ENCODE measurements at places on chromosomes 4 and X. TPM values are rescaled to one million over a fixed set of nuclear protein-coding genes. Genes with fewer than 3 reads are reported as not detected.

The GPRIN3 gene
- total RNA-seq = 8.9 TPM

The ABCE1 gene
- total RNA-seq = 41.7 TPM

The TRPC3 gene
- 3.0 TPM for total RNA-seq

The GPR173 gene
- total RNA-seq = 9.4 TPM

The LGI2 gene
- total RNA-seq = 0.18 TPM

GRCh38 chr4:171650543-171650942 lies 162.7 kb upstream of the GALNTL6 start:
- H3K4me3 ChIP-seq = no peak overlapping the region
- H3K27me3 ChIP-seq = no peaks in the 10 kb centered on the region
- H3K27ac ChIP-seq = no peak overlapping the region
- no peaks in the 10 kb centered on the region for H3K36me3 ChIP-seq

DNA sequence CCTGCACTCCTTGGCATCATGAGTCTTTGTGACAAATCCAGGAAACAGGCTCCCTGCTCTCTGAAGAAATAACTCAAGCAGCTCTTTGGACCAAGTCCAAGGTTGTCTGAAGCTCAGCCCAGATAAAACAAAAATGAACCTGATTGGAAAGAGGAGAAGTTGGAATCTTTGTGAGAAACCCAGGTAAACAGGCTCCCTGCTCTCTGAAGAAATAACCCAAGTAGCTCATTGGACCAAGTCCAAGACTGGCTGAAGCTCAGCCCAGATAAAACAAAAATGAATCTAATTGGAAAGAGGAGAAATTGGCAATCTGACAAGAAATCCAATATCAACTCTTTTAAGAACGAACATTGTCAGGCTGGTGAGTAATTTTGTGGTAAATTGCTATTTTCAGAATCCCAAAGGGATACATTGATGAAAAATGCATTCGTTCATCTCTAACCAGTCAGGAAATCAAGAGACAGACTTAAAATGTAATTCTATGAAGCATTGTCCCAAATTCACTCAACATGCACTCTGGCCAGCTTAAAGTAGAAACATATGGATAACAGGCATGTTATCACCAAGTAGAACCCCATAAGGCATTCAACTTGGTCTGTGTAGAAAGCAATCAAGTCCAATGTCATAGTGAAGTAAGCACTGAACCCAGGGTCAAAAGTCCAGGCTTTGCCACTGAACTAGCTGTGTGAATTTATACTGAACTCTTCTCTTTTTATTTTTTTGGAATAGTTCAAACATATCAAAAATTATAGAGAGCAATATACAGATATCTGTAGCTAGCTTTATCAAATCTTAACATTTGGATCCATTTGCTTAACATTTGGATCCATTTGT lies 16.8 kb upstream of the NFXL1 start:
- peaks cover 4% of the 10 kb centered on the region for H3K27me3 ChIP-seq
- H3K27ac ChIP-seq = no peak overlapping the region
- no peak overlapping the region for H3K4me3 ChIP-seq
- peaks cover 6% of the 10 kb centered on the region for H3K4me1 ChIP-seq
- DNase-seq = no peak

DNA sequence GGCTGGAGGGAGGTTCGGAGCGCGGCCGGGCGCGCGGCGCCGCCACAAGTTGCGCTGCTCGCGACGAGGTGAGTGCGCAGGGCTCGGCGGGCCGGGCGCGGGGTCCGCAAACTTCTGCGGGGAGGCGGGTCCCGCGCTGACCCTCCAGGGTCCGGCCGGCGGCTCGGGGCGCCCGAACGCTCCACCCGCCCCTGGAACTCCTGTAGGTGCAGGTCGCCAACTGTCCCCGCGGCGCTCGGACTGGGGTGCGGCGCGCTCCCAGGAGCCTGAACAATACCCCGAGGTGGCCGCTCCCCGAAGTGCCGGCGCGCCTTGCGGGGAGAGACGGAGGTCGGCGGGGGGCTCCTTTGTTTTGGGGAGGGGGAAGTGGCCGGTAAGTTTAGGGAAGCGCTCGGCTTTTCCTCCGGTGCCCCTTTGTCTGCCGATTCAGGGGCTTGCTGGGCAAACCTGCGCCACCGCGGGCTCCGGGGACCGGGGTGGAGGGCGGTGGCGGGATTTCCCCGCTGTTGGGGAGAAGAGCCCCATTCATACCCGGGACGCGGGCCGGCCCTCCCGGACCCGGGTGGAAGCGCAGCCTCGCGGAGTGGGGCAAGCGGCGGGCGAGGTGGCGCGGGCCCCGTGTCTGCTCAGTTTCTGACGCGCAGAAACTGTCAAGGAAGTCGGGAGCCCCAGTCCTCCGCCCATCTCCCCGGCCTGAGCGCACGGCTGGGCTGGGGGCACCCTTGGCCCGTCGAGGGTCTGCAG lies 694 bp downstream of the TBL1X start:
- peaks cover 13% of the 10 kb centered on the region for H3K4me1 ChIP-seq
- H3K4me3 ChIP-seq = no peak overlapping the region
- no peaks in the 10 kb centered on the region for H3K36me3 ChIP-seq
- no peaks in the 10 kb centered on the region for H3K27me3 ChIP-seq
- peak; percentile 24 for DNase-seq
- no peak overlapping the region for H3K27ac ChIP-seq

DNA sequence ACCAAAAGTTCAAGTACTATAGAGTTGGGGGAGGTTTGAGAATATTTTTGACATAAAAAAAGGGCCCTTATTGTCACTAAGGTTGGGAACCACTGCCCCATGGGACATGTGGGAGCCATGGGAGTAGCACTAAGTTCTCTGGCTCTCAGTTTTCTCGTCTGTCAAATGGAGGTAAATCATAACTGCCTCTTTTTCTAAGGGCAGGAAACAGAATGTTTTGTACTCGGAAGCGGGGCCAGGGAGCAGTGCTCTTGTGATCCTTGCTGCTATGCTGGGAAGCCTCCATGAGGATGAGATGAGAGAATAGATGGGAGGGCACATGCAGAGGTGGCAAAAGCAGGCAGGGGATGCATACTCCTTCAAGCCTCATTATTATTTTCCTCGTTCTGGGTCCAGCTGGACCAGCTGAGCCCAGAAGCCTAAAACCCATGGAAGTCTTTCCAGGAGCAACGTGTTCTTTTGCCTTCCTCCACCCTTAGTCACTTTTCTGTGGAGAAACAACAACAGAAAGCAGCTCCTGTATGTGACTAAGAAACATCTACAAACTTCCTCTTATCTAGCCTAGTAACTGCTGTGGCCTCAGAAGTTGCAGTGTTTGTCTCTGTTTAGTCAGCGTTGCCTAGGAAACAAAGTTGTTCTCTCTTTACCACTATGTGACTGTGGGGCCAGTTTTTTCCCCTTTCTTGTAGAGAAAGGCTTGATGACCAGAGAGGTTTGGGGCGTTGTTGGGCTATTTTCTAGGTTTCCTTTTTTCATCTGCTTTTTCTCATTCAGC lies 64.8 kb downstream of the TSC22D3 start:
- no peak for DNase-seq
- H3K27me3 ChIP-seq = peaks cover 6% of the 10 kb centered on the region
- peaks cover 17% of the 10 kb centered on the region for H3K4me1 ChIP-seq

DNA sequence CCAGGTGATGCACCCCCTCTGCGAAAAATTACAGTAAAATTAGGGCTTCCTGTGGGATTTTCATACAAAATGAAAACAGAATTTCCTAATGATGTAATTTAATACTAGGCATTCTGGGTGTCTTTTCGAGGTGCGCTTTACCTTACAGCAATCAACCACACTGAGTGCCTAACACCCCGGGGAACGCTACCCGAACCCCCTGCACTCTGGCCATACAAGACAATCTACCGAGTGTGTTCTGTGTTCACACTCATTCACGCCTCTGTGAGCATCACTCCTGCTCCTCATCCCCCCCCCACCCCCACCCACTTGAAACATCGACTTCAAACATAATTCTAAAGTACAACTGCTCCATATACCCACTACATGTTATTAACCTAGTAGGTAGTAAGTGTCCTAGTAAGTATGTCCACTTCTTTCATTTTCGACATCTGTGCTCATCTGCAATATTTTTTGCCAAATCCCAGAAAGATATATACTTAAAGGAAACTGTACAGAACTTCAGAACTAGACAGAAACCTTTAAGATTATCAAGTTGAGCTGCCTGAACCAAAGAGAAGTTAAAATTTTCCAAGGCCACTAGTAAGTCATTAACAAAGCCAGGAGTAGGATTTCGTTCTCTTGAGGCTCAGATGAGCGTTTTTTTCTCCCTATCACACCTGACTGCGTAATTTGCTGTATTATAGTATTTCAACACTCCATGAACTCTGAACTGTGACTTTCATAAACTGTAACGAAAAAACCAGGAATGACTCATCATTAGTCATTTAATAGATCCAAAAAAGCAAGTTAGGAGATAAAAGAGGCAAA lies 80.0 kb downstream of the FAT1 start:
- peaks cover 12% of the 10 kb centered on the region for H3K4me1 ChIP-seq
- H3K27me3 ChIP-seq = no peaks in the 10 kb centered on the region
- DNase-seq = no peak
- no peak overlapping the region for H3K27ac ChIP-seq

DNA sequence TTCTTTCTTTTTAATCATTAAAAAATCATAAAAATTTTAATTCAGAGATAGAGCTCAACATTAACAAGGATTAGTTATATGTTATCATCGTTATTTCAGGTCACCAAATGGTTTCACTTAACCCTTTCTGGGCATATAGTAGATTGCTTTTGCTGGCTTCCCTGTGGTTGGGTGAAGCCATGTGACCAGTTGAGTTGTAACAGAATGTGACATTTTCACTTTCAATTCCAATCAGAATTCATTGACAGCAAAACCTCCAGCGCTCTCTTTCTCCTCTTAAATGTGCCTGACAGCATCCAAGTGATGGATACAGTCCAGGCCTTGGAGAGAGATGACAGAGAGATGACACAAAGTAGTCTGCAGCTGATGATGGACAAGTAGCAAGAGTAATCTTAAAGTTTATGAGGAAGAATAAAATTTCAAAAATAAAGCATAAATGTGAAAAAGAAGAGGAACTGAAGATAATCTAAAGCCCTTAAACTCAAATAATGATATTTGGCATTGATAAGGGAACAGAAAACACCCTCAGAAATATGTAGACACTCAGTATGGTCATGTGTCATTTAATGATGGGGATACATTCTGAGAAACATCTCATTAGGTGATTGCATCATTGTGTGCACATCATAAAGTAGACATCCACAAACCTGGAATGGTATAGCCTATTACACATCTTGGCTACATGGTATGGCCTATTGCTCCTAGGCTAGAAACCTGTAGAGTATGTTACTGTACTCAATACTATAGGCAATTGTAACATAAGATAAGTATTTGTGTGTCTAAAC lies 92.3 kb upstream of the QRFPR start:
- H3K4me3 ChIP-seq = no peak overlapping the region
- H3K36me3 ChIP-seq = peaks cover 4% of the 10 kb centered on the region
- peaks cover 3% of the 10 kb centered on the region for H3K4me1 ChIP-seq
- H3K27ac ChIP-seq = no peak overlapping the region

DNA sequence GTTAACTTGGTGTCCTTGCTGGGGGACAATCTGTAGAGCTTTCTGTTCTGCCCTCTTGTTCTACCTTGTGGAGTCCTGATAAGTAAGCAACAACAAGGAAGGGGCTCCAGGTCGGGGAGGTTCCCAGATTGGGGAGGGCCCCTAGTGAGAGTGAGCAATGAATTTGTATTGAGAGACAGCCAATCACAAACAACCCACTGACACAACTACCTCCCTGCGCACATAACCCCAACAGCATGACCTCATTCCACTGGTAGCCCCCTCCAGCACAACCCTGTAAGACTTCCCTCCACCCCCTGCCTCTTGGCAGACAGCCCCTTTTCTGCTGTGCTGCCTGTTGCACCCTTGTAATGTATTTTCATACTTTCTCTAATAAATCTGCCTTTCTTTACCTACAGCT lies 19.7 kb upstream of the PNPLA4 start:
- H3K27me3 ChIP-seq = no peaks in the 10 kb centered on the region
- no peak overlapping the region for H3K4me3 ChIP-seq
- H3K27ac ChIP-seq = no peak overlapping the region
- H3K36me3 ChIP-seq = no peaks in the 10 kb centered on the region

- no peaks in the 10 kb centered on the region for H3K36me3 ChIP-seq
- no peaks in the 10 kb centered on the region for H3K27me3 ChIP-seq
- H3K4me3 ChIP-seq = no peak overlapping the region
- no peaks in the 10 kb centered on the region for H3K4me1 ChIP-seq
Observed at GRCh38 chr4:88341227-88342192, 37.1 kb upstream of the HERC6 start.

GRCh38 chr4:168743601-168744000 lies 246.7 kb downstream of the PALLD start:
- H3K27ac ChIP-seq = no peak overlapping the region
- H3K4me1 ChIP-seq = no peaks in the 10 kb centered on the region
- DNase-seq = no peak
- H3K27me3 ChIP-seq = peaks cover 2% of the 10 kb centered on the region
- no peaks in the 10 kb centered on the region for H3K36me3 ChIP-seq

DNA sequence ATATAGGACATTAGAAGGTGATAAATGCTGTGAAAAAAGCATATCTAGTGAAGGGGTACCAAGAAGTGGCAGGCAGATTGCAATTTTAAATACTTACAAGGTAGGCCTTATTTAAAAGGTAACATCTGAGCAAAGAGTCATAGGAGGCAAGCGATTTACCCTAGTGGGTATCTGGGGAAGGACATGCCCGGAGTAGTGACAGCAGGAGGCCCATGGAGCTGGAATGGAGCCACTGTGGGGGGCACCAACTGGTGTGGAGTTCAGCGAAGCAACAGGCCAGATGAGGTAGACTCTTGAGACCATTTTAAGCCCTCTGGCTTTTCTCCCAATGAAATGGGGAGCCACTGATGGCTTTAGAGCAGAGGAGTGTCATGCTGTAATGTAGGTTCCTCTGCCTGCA lies 37.3 kb downstream of the SEC24D start:
- H3K27ac ChIP-seq = no peak overlapping the region
- H3K4me3 ChIP-seq = no peak overlapping the region

DNA sequence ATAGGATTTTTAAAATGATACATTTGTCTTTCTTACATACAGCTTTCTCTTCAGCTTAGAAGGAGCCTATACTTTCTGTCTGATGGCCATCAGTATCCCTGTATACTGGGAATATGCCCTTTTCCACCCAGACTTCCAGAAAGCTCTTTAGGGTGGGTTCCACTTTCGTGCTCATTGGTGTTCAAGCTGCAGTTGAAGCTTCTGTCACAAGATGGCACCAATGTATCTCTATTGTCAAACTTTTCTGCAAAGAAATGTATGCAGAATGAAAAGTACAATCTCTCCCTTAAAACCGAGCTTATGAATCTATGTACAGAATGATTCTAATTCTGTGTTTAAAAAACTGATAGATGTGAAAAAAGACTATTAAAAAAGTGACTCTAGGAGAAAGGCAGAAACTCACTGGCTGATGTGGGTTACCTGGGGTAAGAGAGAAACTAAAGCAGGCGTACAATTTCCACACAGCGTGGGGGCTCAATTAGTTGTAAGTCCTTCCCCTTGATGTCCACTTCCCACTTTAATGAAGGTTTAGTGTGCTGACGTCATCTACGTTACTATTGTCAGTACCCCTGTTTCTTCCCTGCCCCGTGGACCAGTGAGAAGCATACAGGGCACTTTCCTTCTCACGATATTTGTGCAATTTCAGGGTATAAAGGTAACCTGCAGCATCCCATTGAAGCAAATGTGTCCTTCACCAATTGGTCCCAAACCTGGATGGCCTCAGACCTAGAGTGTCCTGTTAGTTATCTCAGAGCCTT lies 57.3 kb upstream of the TCEAL2 start:
- H3K27ac ChIP-seq = no peak overlapping the region
- H3K27me3 ChIP-seq = no peaks in the 10 kb centered on the region
- DNase-seq = peak; percentile 26

Measured in endothelial cell (in vitro differentiated cells).